ENCODE measurements at places on chromosomes 7 and 10.

- H3K27me3 ChIP-seq: no peaks in the 10 kb centered on the region
- DNase-seq: no peak
- H3K4me3 ChIP-seq: no peak overlapping the region
Observed at GRCh38 chr10:125423569-125423968, 259.4 kb downstream of the TEX36 start.

DNA sequence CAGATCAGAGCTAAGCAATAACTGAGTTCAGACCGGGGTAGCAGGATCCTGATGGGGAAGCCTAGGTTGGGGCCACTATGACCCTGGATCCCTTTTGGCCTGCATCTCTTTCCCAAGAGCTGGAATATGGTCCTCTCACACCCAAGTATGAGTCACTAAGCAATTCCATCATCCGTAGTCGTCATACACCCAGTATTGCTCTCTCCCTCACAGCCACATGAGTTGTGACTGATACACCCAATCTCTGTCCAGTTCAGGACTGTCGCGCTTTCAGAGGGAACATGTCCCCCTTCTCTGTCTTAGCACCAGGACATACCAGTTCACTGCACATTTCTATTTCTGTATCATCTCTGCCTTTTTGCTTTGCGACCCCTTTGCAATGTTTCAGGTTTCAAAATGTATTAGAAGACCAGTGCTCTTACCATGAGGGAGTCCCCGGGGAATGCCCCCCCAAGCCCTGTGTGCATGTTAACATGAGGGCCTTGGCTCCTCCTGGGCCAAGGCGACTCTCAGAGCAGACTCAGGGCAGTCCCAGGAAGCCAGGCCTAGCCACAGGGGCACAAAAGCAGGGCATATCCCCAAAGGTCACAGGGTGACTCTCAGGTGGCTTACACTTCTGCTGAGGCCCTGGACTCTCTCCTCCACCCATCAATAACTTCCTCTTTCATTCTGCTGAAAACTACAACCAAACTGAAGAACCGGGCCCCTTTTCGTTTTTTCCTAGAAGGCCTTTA, 75.3 kb upstream of the SAMD8 start:
- DNase-seq: no peak
- no peak overlapping the region for H3K27ac ChIP-seq
- H3K4me3 ChIP-seq: no peak overlapping the region
- peaks cover 3% of the 10 kb centered on the region for H3K4me1 ChIP-seq
- no peaks in the 10 kb centered on the region for H3K27me3 ChIP-seq
- peaks cover 2% of the 10 kb centered on the region for H3K36me3 ChIP-seq

- no peaks in the 10 kb centered on the region for H3K27me3 ChIP-seq
- no peak overlapping the region for H3K27ac ChIP-seq
- no peak for DNase-seq
- H3K4me1 ChIP-seq: no peaks in the 10 kb centered on the region
- H3K4me3 ChIP-seq: no peak overlapping the region
Observed at GRCh38 chr7:46319841-46320240, 398.8 kb upstream of the IGFBP3 start.

DNA sequence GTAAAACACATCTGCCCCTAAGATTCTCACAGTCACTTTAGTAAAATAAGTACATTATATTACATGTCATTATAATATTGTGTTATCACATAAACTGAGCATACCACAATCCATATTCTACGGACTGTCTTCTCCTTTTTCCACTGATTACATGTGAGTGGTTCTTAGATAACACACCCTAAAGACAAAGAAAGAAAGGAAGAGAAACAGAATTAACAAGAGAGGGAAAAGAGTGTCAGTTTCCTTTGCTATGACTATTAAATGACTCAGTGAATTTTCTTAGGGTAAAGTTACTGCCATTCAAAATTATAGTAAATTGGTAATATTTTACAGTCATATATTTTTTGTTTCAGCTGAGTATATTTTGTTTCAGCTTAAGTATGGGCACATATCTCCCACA, 268.3 kb downstream of the TWIST1 start:
- no peaks in the 10 kb centered on the region for H3K4me1 ChIP-seq
- H3K4me3 ChIP-seq: no peak overlapping the region
- no peaks in the 10 kb centered on the region for H3K36me3 ChIP-seq
- no peaks in the 10 kb centered on the region for H3K27me3 ChIP-seq
- no peak overlapping the region for H3K27ac ChIP-seq

GRCh38 chr10:93115661-93116383, 42.1 kb downstream of the CYP26A1 start:
- H3K27me3 ChIP-seq: no peaks in the 10 kb centered on the region
- peaks cover 14% of the 10 kb centered on the region for H3K4me1 ChIP-seq
- no peak overlapping the region for H3K27ac ChIP-seq
- H3K4me3 ChIP-seq: no peak overlapping the region
- H3K36me3 ChIP-seq: no peaks in the 10 kb centered on the region

GRCh38 chr7:69419934-69420333, 178.3 kb upstream of the AUTS2 start:
- H3K4me3 ChIP-seq: no peak overlapping the region
- H3K4me1 ChIP-seq: no peaks in the 10 kb centered on the region
- no peak overlapping the region for H3K27ac ChIP-seq
- no peaks in the 10 kb centered on the region for H3K36me3 ChIP-seq
- H3K27me3 ChIP-seq: no peaks in the 10 kb centered on the region

GRCh38 chr10:91974960-91975359, 51.4 kb downstream of the BTAF1 start:
- H3K27ac ChIP-seq: no peak overlapping the region
- H3K36me3 ChIP-seq: peaks cover 39% of the 10 kb centered on the region
- no peaks in the 10 kb centered on the region for H3K27me3 ChIP-seq
- no peaks in the 10 kb centered on the region for H3K4me1 ChIP-seq

GRCh38 chr7:98619450-98620321, 2.6 kb downstream of the NPTX2 start:
- peaks cover 29% of the 10 kb centered on the region for H3K27me3 ChIP-seq
- H3K27ac ChIP-seq: no peak overlapping the region
- no peaks in the 10 kb centered on the region for H3K36me3 ChIP-seq

GRCh38 chr10:52472406-52473146, 158.5 kb downstream of the DKK1 start:
- no peak overlapping the region for H3K27ac ChIP-seq
- DNase-seq: no peak
- no peaks in the 10 kb centered on the region for H3K27me3 ChIP-seq

GRCh38 chr10:133383551-133383950, 4.5 kb downstream of the PAOX start:
- H3K27me3 ChIP-seq: no peaks in the 10 kb centered on the region
- H3K36me3 ChIP-seq: peaks cover 3% of the 10 kb centered on the region
- no peak overlapping the region for H3K4me3 ChIP-seq
- DNase-seq: no peak

GRCh38 chr10:100996678-100997359, 2.8 kb upstream of the LZTS2 start:
- H3K4me3 ChIP-seq: peak overlapping the region; percentile 97
- H3K27ac ChIP-seq: peak overlapping the region; percentile 90
- DNase-seq: peak; percentile 67
- no peaks in the 10 kb centered on the region for H3K27me3 ChIP-seq
- H3K36me3 ChIP-seq: peaks cover 14% of the 10 kb centered on the region
- H3K4me1 ChIP-seq: peaks cover 41% of the 10 kb centered on the region

DNA sequence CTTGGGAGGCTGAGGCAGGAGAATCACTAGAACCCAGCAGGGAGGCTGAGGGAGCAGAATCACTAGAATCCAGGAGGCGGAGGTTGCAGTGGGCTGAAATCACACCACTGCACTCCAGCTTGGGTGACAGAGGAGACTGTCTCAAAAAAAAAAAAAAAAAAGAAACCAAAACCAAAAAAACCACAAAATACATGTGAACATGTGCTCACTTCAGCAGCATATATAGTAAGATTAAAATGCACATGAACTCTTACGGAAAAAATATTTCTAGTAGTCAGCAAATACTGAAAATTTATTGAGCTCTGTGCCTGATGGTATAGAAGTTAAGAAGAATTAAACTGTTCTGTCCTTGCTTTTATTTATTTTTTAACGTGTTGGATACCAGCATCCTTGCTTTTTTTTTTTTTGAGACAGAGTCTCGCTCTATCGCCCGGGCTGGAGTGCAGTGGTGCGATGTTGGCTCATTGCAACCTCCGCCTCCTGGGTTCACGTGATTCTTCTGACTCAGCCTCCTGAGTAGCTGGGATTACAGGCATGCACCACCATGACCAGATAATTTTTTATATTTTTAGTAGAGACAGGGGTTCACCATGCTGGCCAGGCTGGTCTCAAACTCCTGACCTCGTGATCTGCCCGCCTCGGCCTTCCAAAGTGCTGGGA, 9.6 kb upstream of the ZNF487 start:
- no peaks in the 10 kb centered on the region for H3K36me3 ChIP-seq
- peaks cover 21% of the 10 kb centered on the region for H3K4me1 ChIP-seq
- no peaks in the 10 kb centered on the region for H3K27me3 ChIP-seq
- H3K4me3 ChIP-seq: peak overlapping the region; percentile 9
- DNase-seq: peak; percentile 33

All from CD4-positive, alpha-beta T cell (primary cell).